Left renal pelvis (tissue), 4 donors: ENCODE measurements at places on chromosomes 6 and 20. TPM values are rescaled to one million over a fixed set of nuclear protein-coding genes. Genes with fewer than 3 reads are reported as not detected.

DNA sequence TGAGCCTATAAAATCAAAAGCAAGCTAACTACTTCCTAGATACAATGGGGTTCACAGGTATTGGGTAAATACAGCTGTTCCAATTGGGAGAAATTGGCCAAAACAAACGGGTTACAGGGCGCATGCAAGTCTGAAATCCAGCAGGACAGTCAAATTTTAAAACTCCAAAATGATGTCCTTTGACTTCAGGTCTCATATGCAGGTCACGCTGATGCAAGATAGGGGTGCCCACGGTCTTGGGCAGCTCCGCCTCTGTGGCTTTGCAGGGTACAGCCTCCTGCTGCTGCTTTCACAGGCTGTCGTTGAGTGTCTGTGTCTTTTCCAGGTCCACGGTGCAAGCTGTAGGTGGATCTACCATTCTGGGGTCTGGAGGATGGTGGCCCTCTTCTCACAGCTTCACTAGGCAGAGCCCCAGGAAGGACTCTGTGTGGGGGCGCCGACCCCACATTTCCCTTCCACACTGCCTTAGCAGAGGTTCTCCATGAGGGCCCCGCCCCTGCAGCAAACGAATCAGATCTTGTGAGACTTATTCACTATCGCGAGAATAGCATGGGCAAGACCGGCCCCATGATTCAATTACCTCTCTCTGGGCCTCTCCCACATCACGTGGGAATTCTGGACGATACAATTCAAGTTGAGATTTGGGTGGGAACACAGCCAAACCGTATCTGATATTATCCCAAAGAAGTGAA, 11.9 kb upstream of the SMIM29 start:
- no peak for DNase-seq

- DNase-seq: no peak
These were observed 317.5 kb upstream of the MOCS1 start for GRCh38 chr6:40251637-40252300.

- no peak for DNase-seq
These were observed 57.5 kb downstream of the MKKS start for GRCh38 chr20:10376270-10377075.

- no peak for DNase-seq
These were observed 35.2 kb downstream of the BMP6 start for GRCh38 chr6:7761051-7761450.

DNA sequence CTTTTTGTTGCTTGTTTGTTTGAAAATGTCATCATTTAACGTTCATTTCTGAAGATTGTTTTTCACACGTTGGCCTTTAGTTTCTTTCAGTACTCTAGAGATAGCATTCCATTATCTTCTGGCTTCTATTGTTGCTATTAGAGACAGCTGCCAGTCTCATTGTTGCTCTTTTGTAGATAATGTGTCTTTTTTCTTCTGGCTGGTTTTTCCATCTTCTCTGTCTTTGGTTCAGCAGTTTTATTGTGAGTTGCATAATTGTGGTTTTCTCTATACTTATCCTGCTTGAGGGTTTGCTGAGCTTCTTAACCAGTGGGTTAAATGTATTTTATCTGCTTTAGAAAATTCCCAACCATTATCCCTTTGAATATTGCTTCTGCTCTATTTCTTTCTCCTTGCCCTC, 23.2 kb upstream of the AIG1 start:
- no peak for DNase-seq

DNA sequence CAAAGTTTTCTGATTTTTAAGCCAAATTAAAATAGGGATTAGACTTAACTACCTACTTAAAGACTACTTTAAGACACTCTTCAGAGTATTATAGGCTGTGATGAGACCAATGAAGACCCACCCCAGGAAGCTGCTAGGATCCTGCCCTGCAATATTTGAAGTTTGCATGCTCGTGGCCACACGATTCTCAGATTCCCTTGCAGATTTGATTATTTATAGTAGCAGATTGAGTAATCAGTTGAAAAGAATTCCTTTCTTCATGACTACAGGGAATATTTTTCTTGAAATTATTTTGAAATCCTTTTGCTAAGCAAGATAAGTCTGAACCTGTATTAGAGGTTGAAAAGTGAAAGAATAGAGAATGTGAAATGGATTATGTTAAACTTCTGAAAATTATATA, 122.3 kb downstream of the B3GAT2 start:
- DNase-seq: no peak

DNA sequence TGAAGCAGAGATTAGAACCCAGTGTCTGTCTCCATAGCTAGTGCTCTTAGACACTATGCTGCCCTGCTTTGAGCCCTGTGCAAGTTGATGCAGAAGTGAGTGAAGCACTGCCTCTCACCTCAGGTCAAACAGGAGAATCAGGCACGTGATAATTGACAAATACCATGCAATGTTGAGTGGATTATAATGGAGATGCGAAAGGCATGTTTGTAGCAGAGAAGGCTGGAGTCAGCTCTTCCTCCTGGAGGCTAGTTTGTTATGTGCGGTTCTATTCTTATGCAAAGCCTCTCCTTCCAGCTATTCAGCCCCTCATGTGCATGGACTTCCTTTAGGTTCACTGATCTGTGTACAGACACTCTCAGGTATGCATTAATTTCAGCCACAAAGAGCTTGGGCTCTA, 108.5 kb downstream of the MANEA start:
- no peak for DNase-seq

DNA sequence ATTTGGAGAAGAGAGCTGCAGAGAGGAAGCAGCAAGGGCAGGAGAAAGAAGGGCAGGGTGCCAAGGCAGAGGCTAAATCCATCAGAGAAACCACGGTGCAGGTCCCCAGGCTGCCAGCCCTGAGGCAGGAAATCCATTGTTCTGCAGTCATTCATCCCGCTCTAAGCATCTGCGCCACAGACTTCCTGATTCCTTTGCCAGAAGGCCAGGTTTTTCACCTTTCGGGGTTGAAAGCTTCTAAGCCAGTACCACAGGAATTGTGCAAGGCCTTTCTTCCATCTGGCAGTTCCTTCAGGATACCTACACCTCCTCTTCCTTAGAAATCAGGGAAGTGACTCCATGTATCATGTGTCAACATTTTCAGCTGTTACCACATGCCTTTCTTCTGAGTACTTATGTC, 45.6 kb downstream of the ADGRF5 start:
- DNase-seq: no peak

GRCh38 chr6:7813704-7814103, 87.8 kb downstream of the BMP6 start:
- DNase-seq: no peak

- DNase-seq: no peak
These were observed 377.1 kb downstream of the ESR1 start for GRCh38 chr6:152184573-152184916.

DNA sequence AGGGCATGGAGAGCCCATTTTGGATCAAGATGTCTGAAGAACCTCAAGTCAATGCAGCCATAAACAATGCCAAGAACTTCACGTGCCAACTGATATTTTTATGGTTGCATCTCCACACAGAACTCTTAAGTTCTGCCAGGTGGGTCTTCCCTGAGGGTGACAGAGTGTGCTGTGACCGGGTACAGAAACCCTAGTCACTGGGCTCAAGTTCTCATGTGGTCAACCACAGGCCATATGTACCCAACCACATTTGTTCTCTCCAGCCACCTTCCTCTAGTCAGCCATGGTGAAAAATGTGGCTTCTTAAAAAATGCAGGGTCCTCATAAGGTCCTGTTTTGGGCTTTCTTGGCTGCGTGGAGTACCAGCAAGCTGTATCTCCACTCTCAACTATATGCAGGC, 48.9 kb downstream of the CLIC5 start:
- DNase-seq: no peak

- DNase-seq: no peak
These were observed at the start of gene RHAG for GRCh38 chr6:49636713-49637349. TSS of gene RHAG (minus strand) at chr6:49636839. CDS start at chr6:49636812, 27 bp downstream.

- DNase-seq: no peak
These were observed 64.7 kb downstream of the TRAM2 start for GRCh38 chr6:52512199-52512598.

DNA sequence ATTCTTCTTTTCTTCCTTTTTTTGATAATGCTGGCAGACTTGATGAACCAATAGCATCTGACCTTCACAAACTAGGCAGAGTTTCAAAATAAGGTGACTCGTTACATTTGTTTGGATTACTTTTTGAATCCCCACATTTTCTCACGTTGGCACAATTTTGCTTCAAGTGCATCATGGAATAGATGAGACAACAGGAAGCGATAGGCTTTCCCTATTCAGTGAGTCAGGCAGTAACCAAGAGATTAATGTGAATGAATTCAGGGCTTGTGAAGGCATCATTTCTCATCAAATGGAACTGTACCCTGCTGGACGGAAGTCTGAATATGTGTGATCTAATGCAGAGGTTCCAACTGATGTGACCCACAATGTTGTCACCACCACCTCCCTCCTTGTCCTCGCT, 10.7 kb downstream of the RFPL4B start:
- DNase-seq: no peak

DNA sequence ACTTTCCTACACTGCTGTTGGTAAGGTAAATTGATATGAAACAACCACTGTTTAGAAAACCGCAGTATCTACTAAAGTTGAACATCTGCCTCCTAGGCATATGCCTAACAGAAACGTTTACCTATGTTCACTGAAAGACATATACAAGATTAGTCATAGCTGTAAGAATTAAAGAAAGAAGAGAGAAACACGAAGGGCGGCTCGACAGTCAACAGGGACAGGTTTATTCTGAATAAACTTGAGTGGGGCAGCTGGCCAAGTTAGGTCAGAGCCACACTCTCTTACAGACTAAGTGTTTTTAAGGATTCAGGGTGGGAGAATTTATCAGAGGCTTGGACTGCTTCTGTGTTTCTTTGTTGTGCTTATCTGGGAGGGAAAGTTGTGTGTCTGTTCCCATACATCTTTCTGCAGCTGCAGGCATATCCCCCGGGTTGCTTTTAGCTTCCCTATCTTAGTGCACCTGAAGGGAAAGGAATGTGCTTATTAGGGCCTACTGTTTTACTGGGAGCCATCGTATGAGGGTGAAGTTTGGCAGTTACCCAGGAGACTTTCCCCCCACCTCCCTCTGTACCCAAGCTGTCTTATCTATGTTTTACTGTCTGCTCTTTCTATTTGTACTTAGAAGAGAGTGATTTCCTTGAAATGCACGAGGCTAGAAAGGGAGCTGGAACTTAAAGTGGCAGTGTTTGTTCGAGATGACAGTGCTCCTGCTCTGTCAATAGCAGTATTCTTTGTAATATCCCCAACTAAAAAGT, 20.4 kb downstream of the PROCR start:
- no peak for DNase-seq

DNA sequence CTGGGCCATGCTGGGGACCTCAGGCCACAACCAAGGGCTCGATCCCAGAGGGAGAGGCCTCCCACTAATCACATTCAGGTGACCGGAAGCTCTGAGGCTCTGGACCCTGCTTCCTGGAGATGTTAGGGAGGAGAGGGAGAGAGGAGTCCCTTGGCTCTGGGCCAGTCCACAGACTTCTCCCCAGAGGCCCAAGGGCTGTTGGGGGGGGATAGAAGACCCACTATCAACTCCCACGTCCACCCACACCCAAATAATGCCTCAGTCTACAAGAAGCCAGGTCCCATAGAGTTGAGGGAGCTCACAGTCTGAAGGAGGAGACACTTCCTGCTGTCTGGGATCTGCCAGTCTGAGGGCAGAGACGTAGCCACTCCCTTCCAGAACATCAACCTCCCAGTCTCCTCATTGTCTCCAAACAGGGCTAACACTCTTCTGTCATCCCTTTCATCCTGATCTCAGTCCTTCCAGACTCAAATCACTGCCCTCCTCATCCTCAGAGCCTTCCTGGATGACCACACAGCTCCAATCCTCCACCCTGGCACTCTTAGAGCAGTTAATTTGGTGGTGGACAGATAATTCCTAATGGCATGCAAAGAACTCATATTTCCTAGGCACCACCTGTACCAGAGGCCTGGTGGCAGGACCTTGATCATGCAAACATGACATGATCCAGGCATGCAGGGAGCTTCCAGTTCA, 69.9 kb downstream of the MRPL14 start:
- no peak for DNase-seq

DNA sequence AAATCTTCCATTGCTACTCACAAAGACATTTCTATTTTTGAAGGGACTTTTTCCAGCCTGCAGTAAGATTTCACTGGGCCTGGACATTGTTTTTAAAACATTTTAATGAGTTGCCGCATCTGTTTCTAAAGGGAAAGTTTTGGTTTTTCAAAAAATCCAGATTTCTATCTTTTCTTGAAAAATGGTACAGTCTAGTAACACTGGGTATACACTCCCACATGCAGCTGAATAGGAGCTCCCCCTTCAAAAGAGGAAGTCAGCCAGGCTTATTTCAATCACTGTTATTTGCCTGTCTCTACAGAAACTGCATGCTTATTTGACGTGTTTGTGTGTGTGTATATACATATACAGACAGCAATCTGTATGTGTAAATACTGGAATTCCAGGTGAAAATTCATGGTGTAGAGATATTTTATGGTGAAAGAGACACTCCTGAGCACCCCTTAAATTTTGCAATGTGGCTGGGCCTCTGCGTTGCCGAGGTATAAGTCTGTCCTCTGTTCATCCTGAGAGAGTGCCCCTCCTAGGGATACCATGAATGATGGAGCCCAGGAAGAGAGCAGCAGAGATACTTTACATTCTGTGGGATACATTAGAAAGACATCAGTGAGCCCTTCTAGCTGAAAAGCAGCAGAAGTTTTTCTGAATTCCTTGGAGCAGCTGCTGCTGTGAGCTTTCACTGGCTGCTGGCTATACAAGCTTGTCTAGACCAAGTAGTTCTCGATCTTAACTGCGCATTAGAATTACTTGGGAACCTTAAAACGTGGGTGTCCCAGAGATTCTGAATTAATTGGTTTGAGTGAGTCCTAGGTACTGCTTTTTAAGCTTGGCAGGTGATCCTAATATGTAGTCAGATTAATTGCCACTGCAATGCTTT, 12.0 kb upstream of the ABRACL start:
- DNase-seq: no peak

GRCh38 chr20:4041748-4042411, 26.5 kb upstream of the RNF24 start:
- DNase-seq: no peak

DNA sequence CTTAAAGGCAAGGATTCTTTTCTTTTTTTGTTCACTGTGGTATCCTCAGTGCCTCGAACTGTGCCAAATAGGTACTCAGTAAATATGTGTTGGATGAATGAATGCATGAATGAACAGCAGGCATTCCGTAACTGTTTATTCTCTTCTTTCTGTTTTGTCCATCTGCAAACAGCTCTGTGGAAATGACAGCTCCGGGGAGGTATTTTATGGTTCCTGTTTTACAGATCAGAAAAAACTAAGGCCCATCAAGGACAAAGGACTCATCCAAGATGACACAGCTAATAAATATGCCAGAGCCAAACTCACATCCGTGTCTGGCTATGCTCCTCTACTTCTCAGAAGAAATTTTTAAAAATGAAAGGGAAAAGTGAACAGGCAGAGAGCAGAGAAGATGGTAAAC, 21.0 kb downstream of the JPH2 start:
- no peak for DNase-seq

Gene CRISP3
- 0.30 TPM for polyA plus RNA-seq

Gene USP49
- polyA plus RNA-seq: 12.0 TPM

Gene PRDM13
- polyA plus RNA-seq: not detected

Gene OTOR
- 0.26 TPM for polyA plus RNA-seq

Gene RAB44
- polyA plus RNA-seq: 0.08 TPM

Gene FRK
- 4.4 TPM for polyA plus RNA-seq

Gene ZNF831
- 0.06 TPM for polyA plus RNA-seq

Gene SLC2A10
- polyA plus RNA-seq: 16.9 TPM

Gene ADAM33
- polyA plus RNA-seq: 7.3 TPM

Gene PPP1R14C
- polyA plus RNA-seq: 0.81 TPM

Gene FAM83D
- 15.2 TPM for polyA plus RNA-seq
